ENCODE measurements at places on chromosomes 7 and 10. TPM values are rescaled to one million over a fixed set of nuclear protein-coding genes. Genes with fewer than 3 reads are reported as not detected.

Gene AUTS2
- 4.7 TPM for total RNA-seq

Gene HOXA10
- total RNA-seq, result 6.1 TPM

Gene OR6B1
- not detected for total RNA-seq

Gene CALML3
- total RNA-seq, result not detected

Gene GPR146
- 3.4 TPM for total RNA-seq

Gene CRPPA
- not detected for total RNA-seq

Gene ZNF786
- 3.0 TPM for total RNA-seq

Gene PNLIPRP1
- total RNA-seq, result not detected

Gene SLC29A4
- total RNA-seq, result 27.4 TPM

Gene TMEM273
- 5.2 TPM for total RNA-seq

Gene HYAL4
- 0.37 TPM for total RNA-seq

Gene SLC13A1
- total RNA-seq, result not detected
